ENCODE measurements at places on chromosomes 4 and X.

- no peak for DNase-seq
These were observed 30.1 kb downstream of the ADGRA3 start for GRCh38 chr4:22485737-22486136.

- DNase-seq: no peak
These were observed 29.8 kb downstream of the MSN start for GRCh38 chrX:65697211-65697641.

GRCh38 chr4:84028340-84028739, 470.8 kb downstream of the NKX6-1 start:
- DNase-seq: no peak

- DNase-seq: no peak
These were observed 513.7 kb downstream of the RPA4 start for GRCh38 chrX:97397371-97397770.

GRCh38 chrX:10457092-10457491, 163.3 kb downstream of the MID1 start:
- no peak for DNase-seq

Measured in NCI-H187 (cell line).